ENCODE measurements at places on chromosomes 13 and 19. TPM values are rescaled to one million over a fixed set of nuclear protein-coding genes. Genes with fewer than 3 reads are reported as not detected.

Gene CLDND2
- total RNA-seq = 12.6 TPM

Gene IZUMO2
- not detected for total RNA-seq

Gene KRTDAP
- not detected for total RNA-seq

Gene DCLK1
- total RNA-seq = 0.86 TPM

Gene ZNF28
- total RNA-seq = 2.0 TPM

Gene FCGBP
- total RNA-seq = 1.1 TPM

Gene MICOS13
- total RNA-seq = 68.9 TPM

Gene FUT2
- total RNA-seq = not detected

Gene LPAR6
- 0.97 TPM for total RNA-seq

Gene HPN
- not detected for total RNA-seq

Gene EFNB2
- total RNA-seq = 3.4 TPM

Gene PGLYRP2
- total RNA-seq = not detected

Gene CEACAM8
- total RNA-seq = not detected

Gene PAN3
- total RNA-seq = 8.1 TPM

Gene CGB1
- total RNA-seq = not detected

Gene RFXAP
- total RNA-seq = 0.47 TPM

Gene ZNF223
- 2.8 TPM for total RNA-seq

Gene PRRG2
- 0.94 TPM for total RNA-seq

Gene ZNF333
- total RNA-seq = 1.2 TPM

Gene IFNL1
- 0.30 TPM for total RNA-seq

Gene TEAD2
- total RNA-seq = 20.4 TPM

Gene LRCH1
- total RNA-seq = 10.4 TPM

Gene ZNF709
- total RNA-seq = not detected

Gene ZNF728
- total RNA-seq = not detected

Gene FCER2
- not detected for total RNA-seq

Gene ZNF536
- not detected for total RNA-seq

Gene LGALS7B
- not detected for total RNA-seq

Gene EFNA2
- 2.9 TPM for total RNA-seq

Gene SERP2
- not detected for total RNA-seq

Gene DHRS12
- total RNA-seq = 3.9 TPM

Gene USHBP1
- total RNA-seq = not detected

Measured in A549 treated with ZK216348 at 1 μM for 4 hours (cell line).